DND-41 (cell line): ENCODE measurements at places on chromosomes 7 and 10.

DNA sequence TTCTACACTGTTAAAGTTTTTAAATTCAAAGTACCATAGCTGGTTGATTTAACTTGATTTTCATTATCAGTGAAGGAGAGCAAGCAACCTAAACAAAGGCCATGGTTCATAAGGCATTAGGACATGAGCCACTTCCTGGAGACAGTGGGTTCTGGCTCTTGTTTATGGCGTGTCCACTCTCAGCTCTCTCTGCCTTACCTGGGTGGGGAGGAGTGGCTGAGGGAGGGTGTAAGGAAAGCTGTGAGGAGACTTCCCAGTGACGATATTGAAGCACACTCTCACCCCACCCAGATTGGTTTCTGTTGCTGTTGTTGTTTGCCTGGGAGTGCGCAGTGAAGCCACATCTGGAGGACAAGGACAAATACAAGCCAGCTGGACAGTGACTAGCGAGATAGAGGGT, 365.3 kb upstream of the FZD8 start:
- DNase-seq: no peak

DNA sequence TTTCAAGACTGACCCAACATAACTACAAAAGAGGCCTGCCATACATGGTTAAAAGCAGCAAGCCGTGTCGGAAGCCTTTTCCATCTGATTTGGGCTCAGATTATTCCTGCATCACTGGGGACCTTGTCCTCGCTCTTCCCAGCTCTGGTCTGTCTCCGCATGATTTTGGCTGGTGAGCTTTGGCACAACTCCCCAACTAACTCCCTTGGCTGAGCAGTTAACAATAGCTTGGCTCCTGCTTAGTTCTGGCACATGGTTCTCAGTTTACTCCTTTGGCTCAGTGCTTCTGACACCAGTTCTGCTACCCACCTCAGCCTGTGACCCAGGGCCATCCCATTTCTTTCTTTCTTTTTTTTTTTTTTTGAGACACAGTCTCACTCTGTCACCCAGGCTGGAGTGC, 17.0 kb downstream of the AGK start:
- DNase-seq: no peak

GRCh38 chr7:88328787-88329186, 22.1 kb upstream of the STEAP4 start:
- DNase-seq: no peak

DNA sequence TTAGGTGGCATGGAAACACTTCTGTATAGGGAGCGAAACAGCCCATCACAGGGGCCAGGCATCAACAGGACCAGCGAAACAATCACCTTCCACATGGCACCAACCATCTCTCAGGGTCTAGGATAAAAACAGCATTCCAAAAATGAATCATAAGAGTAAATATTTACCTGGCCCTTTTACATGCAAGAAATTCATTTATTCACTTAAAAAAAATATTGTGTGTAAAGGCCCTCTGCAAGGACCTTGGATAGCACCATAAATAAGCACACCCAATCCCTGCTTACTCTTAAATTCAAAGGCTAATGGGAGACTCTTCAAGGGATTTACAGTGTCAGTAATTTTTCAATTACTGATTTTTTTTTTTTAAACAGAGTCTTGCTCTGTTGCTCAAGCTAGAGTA, 25.4 kb downstream of the CPVL start:
- DNase-seq: no peak

DNA sequence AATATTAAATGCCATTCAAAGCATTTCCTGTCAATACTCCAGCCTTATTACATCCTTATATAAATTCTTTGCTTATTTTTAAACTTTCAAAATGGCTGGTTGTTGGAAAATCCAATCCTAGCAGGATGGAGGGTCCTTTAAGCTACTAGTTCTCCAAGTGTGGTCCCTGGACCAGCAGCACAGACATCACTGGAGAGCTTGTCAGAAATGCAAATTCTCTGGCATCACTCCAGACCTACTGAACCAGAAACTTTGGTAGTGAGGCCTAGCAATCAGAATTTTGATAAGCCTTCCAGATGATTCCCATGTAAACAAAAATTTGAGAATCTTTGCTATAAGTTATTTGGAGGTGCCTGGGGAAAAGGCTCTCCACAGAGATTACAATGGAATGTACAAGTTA, 43.8 kb downstream of the CALCR start:
- no peak for DNase-seq

GRCh38 chr10:125113691-125114371, 46.5 kb downstream of the CTBP2 start:
- DNase-seq: no peak

- DNase-seq: no peak
These were observed 23.8 kb downstream of the PFKP start for GRCh38 chr10:3090914-3091787.

GRCh38 chr7:48101968-48102367, 12.9 kb downstream of the UPP1 start:
- no peak for DNase-seq

DNA sequence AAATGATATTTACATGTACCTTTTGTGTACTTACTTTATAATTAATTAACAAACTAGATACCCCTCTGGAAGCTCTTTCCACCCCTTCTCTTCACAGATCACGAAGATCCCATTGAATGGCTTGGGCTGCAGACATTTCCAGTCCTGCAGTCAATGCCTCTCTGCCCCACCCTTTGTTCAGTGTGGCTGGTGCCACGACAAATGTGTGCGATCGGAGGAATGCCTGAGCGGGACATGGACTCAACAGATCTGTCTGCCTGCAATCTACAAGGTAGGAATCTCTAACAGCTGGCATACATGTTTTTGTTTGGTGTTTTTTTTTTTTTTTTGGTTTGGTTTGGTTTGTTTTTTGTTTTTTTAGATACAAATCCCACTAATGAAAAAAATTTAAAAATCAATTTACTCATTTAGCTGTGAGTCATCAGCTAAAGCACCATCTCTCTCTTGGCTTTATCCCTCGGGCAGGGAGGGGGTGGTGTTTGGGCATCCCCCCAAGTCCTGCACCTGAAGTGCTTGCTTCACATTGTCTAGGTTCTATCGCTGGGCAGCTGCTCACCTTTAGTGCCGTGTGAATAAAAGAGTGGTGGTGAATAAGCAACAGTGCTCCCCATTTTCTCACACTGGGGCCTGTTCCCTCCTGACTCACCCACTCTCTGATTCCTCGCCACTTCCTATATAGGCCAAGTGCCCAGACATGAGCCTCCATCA, 68.9 kb downstream of the MET start:
- DNase-seq: no peak

DNA sequence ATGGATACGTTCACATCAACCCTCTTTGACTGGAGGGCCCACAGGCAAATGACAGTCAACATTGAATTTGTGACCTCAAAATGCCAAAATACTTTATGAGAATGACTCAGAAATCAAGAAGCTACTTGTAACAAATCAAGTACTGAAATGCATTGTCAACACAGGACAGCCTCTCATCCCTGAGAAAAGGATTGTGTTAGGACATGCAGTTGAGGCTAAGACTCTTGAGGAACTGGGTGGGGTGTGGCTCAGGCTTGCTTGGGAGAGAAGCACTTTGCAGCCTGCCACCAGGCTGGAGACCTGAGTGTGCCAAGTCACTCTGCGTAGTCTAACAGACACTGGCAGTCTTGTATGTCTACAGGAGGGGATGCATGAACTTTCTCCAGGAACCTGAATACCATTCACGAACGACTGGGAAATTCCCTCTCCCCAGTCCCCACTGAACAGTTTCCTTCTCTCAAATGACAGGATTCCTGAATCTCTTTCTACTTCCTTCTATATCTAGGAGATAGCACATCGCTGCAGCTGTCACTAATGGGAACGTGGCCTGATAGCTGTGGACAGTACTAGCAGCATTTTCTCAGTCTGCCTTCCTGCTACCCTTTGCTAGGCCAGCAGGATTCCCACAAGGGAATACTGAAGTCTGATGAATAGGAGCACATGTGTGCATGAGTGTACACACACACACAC, 3.3 kb upstream of the SMO start:
- DNase-seq: no peak

DNA sequence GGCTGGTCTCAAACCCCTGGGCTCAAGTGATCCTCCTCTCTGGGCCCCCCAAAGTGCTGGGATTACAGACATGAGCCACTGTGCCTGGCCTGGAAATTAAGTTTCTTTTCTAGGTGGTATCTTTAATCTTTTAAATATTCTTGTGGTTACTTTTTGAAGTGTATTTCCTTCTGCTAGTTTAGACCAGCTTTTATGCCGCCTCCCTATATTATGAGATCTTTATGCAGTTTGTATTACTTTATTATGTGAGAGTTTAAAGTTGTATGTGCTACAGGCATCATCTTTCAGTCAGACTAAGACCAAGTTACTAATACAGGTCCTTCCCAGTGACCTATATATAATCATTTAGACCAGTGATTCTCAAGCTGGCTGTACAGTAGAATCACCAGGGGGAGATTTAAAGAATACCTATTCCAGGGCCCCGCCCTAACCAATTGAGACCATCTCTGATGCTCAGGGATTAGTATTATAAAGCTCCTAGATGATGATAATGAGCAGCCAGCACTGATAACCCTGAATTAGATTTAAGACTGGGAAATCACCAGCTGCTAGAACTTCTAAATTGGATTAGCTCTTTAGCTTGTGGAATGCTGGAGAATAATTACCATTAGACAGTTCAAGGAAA, 11.3 kb downstream of the INPP5F start:
- no peak for DNase-seq

GRCh38 chr7:99311702-99312101, 14.0 kb upstream of the ARPC1A start:
- no peak for DNase-seq

- DNase-seq: no peak
These were observed 181.6 kb upstream of the LRGUK start for GRCh38 chr7:133945497-133945896.

GRCh38 chr10:98425511-98426352, 10.8 kb upstream of the PYROXD2 start:
- peak; percentile 48 for DNase-seq

DNA sequence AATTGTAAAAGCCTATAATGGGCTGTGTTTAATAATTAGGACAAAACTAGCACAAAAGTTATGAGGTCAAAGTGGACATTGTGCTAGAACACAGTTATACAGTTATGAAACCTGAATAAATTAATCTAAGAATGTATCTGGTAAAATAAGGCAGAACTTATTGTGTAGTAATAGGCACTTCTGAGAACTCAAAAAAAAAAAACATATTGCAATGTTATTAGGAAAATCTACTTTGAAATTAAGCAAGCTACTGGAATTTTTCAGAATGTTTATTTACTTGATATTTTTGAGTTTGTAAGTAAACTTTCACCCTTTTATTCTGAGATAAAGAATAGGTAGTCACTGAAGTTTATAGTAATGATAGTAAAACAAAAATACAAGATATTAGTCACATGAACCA, 135.8 kb upstream of the ABCB5 start:
- no peak for DNase-seq

DNA sequence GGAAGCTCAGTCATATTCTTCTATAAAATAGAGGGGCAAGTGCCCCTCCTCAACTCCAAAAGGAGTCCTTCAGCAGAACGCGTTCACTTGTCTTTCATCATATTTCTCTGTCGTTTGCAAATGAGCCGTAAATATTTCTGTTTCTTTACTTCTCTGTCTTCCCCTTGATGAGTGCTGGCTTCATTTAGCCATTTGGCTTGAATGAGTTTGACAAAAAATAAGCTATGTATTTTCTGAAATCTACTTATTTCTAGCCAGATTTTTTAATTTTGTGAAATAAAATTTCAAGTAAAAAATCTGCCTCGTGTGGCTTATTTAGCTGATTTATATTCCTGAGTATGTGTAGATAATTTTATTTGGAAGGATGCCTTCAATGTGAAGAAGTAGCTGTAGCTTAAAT, 170.8 kb upstream of the DGKB start:
- no peak for DNase-seq

DNA sequence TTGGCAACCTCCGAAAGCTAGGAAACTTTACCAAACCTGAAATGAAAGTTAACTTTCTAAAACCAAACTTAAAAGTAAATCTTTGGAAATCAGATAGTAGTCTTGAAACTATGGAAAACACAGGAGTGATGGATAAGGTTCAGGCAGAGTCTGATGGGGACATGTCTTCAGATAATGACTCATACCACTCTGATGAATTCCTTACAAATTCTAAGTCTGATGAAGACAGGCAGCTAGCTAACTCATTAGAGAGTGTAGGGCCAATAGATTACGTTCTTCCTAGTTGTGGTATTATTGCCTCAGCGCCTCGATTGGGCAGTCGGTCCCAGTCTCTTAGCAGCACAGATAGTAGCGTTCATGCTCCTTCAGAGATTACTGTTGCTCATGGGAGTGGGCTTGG, 45.9 kb downstream of the MCMBP start:
- no peak for DNase-seq
